NCI-H510A (cell line): ENCODE measurements at places on chromosomes 6 and 20.

DNA sequence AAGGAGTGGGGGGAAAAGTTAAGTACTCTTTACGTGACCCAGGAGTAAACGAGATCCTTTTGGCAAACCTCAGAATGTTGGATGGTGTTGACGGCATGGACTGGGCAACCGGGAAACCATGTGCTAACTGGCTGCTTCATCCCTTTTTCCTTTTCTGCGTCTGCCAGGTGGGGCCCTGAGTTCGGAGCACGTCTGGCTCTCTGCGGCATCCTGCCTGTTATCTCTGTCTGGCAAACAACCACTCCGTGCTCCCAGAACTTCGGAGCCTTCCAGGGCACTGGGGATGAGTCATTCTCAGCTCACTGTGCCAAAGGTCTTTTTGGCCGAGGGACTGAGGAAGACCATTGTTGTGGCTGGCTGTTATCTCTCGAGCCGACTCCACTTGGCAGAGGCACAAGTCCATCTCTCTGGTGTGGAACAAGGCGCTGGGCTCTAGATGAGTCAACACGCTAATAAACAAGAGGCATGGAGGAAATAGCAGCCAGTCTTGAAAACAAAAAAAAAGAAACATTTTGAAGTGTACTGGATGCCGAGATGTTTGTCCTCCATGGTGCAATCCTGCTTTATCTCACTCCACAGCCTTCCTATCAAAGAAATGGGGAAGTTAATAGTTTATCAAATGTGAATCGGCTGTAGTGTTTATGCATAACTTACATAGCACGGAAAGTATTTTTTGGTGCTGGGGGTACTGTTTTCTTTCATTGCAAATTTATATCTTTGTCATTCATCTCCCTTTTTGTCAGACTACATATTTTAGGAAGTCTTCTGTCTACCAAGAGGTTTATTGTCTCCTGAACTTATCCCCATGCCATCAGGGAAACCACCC lies 64.6 kb upstream of the TXNDC5 start:
- DNase-seq: no peak

DNA sequence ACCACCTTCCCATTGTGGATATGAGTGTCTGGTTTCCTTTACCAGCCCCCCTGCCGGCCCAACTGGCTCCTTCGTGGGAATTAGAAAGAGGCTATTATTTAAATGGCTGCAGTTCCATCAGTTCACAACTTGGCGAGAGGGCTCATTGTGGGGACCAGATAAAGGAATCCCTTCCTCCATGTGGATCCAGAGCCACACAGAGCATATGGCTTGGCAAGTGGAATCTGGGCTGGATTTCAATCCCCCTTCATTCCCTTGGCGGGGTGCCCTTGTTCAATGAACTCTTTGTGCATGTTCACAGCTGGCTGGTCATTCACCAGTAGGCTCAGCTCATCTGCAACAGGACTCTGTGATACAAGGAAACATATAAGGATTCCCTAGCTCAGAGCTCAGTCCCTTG lies 140.6 kb downstream of the OPN5 start:
- DNase-seq: no peak

DNA sequence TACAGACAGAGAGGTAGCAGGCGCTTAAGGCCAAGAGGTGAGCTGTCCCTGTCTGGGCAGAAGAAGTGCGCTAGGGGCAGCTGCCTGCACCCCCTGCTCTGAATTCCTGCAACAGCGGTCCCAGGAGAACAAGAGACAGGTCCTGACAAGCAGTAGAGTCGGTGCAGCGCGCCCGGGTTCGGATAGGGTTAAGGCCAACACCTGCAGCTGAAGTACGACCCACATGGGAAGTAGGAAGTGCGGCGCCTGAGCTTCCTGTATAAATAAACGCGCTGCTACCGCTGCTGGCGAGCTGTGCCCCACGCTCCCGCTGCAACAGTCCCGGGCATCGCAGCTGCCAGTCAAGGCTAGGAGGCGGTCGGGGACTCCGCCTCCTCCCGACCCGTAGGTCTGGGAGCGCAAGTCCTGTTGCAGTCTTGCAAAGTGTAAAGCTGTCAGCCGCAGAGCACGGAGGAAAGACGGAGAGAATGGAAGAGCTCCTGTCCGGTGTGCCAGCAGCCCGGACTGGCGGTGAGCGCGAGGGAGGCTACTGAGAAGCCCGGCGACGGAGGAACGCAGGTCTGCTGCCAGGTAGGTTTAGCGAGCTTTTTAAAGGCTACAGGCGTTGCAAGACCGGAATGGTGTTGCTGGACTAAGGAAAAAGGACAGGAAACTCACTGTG lies at the start of gene RNF144B:
RNF144B (plus strand) TSS at position 290 of the 661 bp plus-strand sequence. CDS start 12,185 bp downstream, outside the sequence.
- DNase-seq: peak; percentile 92

DNA sequence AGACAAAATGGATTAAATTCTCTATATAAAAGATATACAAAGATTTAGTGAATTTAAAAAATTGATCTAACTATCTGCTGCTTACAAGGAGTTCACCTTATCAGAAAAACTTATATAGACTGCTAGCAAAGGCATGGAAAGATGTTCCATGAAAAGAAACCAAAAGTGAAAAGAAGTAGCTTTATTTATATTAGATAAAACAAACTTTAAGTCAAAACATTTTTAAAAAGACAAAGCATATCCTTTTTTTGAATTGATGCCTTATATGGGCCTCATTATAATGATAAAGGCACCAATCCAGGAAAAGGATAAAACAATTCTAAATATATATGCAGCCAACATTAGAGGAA lies 334.2 kb downstream of the MEI4 start:
- DNase-seq: no peak

DNA sequence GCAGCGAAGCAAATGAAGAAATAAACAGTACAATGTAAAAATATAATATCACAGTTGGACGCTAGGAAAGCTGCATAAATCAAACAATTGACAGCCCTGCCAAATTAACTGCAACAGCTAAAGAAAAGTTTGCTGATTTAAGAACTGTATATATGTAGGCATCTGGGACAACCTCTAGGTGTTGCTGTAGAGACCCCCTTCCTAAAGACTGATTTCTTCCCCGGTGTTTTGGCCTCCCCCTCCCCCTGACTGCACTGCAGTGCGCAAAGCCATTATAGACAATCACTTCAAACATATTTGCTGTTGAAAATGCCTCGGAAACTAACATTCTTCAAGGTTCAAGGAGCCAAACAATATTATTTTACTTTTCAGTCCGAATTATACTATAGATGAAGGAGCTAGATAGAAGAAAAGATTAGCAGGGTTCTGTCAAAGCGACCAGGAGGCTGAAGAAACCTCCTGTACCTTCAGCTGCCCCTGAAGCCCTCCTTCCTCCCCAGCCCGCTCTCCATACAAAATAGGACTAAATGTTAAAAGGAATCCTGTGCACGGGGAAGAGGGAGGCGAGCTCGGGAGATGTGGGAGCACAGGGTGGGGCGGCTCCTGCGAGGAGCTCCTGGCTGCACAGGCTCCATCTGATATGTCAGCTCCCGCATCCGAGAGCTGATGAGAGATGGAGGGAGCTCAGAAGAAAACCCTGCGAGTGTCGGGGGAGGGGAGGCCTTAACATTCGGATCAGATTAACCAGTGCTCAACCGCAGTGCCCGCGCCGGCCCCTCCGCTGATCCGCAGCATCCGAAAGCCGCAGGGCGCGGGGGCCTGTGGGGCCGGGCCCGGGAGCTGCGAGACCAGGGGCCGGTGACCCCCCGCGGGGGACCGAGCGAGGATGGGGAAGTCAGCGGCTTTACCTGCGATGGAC lies 822 bp downstream of the ELOVL4 start:
- peak; percentile 22 for DNase-seq

DNA sequence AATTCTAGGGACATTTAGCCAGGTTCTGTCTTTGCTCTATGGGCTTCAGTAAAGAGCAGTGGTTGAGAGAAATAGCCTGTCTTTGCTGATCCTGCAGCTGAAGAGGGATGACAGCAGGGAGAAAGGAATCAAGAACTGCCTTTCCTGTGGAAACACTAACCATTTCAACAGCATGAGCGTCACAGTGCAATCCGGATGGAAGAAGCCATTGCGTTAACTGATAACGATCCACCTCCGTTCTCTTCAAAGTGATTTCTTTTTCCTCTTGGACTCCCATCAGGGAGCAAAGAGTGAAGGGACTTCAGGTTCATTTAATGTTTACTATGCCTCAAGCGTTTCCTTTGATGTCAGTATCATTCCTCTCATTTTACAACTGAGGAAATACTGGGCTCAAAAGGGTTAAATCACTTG lies 35.2 kb upstream of the EEF1E1 start:
- DNase-seq: no peak

- DNase-seq: no peak
Measured at GRCh38 chr20:9215539-9215938, 146.7 kb downstream of the PLCB4 start.

DNA sequence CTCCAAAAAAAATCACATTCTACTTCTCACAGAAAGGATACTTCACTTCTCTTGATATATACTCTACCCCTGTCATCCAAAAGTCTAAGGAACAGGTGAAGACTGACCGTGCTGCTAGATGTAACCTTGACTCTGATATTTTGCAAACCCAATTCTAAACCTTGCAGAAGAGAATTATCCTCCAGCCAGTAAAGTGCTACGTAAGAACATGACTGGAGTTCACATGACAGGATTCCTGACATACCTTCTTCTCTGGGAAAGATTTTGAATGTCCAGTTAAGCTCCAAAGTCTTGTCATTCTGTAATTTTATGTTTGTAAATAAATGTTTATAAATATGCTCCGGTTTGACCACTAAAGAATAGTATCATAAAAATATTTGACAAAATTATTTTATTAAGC lies 35.8 kb downstream of the BTBD9 start:
- DNase-seq: no peak

DNA sequence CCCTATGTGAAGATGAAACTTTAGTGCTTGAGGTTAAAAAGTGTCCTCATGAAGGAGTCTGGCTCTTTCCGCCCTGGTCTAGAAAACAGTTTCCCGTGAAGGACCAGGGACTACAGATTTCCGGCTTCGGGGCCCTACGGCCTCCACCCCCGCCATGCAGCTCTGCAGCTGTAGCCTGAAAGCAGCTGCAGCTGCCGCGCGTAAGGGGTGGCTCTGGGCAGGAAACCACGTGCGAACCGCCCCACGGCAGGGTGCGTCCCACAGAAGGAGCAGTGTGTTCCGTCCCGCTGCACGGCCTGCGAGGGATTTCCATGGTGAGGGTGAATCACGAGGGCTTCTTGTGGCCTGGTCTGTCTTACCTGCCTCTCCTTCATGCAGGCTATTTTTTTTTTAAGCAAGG lies 117.0 kb downstream of the ERMARD start:
- peak; percentile 23 for DNase-seq

DNA sequence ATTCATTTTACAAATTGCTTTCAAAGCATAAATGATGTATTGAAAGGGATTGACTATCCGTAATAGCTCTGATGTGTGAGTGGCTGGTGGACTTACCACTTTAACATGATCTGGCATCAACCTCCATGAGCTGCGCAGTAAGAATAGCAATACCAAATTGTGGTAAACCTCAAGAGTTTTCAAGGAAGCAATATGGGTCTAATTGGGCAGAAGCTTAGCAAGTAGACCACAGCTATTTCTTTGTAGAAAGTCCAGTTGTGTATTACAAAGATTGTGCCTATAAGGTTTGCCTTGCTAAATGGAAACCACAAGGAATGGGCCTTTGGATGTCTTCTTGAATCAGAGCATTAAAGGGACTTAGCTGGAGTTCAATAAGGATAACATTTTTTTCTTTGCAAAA lies 736.6 kb downstream of the KIF16B start:
- DNase-seq: no peak

GRCh38 chr20:52004715-52005114 lies 186.9 kb downstream of the ZFP64 start:
- no peak for DNase-seq

DNA sequence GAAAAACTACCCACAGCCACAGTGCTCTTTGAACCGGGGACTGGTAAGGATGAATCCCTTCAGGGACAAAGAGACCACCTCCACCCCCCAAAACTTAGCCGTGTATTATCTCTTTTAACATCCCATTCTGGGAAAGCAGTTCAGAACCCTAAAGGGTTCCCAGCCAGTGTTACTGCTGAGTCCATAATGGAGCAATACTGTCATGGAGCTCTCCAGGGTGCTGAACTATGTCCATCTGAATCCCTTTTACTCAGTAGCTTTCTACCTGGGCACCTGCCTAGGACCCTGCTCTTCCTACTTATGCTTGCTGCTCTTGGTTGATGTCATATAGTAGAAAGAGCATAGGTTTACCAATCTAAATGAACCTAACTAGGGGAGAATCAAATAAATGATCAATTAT lies 22.3 kb upstream of the SAYSD1 start:
- no peak for DNase-seq

GRCh38 chr6:47096211-47096895 lies 54.2 kb upstream of the ADGRF1 start:
- no peak for DNase-seq

DNA sequence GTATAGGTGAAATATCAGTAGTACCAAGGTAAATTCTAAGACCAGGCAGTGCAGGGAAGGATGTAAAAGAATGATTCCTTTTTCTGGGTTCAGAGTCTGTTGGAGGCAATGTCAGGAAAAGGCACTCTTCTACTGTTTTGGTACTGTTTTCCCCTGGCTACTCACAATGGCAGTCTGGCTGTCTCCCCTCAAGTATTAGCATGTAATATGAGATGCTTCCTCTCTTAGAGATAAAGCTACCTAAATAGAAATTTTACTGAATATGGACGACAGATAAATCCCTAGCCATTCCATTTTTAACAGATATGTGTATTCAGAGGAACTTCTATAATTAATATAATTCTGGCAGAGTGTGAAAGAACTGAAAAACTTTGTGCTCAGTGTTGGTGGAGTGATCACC lies 3.5 kb downstream of the RNF8 start:
- DNase-seq: no peak

- no peak for DNase-seq
Measured at GRCh38 chr20:7571101-7571500, 369.2 kb downstream of the HAO1 start.

DNA sequence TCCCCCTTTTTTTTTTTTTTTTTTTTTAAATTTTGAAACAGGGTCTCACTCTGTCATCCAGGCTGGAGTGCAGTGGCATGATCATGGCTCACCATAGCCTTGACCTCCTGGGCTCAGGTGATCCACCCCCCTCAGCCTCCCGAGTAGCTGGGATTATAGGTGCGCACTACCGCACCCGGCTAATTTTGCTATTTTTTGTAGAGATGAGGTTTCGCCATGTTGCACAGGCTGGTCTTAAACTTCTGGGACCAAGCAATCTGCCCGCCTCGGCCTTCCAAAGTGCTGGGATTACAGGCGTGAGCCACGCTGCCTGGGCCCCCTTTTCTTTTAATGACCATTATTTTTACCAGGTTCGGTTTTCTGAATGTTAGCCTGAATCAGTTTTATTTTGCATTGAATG lies 5.0 kb upstream of the FAM209A start:
- DNase-seq: no peak

DNA sequence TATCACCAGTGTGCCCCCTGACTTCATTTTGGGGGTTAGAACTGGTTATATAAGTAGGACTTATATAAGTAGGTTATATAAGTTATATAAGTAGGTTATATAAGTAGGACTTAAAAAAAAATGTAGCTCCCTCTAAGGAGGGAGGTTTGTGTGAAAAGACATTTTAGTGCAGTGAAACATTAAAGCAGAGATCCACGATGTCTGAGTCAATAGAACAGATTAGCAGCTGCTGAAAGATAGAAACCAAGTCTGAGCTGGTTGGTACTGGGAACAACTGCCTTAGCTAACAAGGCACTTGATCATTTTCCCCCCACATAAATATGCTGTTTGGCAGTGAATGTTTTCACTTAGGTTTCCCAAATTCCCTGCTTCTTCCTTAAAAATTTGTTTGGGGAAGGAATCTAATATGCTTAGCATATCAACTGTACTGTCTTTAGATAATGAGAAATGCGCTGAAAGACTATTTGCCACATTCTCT lies 2.1 kb upstream of the RPS12 start:
- no peak for DNase-seq

- no peak for DNase-seq
Measured at GRCh38 chr20:32888636-32889035, 29.9 kb downstream of the EFCAB8 start.

GRCh38 chr6:138956244-138956924 lies 31.7 kb downstream of the REPS1 start:
- no peak for DNase-seq
